ENCODE measurements at places on chromosomes 5 and 9.

- no peak for DNase-seq
Observed at GRCh38 chr5:2492476-2492875, 259.0 kb downstream of the IRX2 start.

GRCh38 chr9:124675261-124676158 lies 95.6 kb downstream of the NR6A1 start:
- DNase-seq, result no peak

DNA sequence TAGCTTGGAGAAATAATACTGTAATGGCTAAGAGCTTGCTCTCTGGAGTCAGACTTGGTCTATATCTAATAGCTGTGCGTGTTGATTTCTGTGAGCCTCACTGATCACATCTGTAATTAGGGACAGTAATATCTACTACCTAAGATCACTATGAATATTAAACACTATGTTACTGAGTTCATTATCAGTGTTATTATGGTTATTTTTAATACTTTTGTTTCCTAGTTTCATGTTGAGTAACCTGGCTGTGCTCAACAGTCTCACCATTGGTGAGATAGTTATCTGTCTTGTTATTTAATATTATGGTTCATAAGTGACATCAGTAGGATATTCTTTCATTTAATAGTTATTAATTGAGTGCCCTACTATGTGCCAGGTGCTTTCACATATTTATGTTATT lies 22.4 kb upstream of the CAVIN4 start:
- no peak for DNase-seq

DNA sequence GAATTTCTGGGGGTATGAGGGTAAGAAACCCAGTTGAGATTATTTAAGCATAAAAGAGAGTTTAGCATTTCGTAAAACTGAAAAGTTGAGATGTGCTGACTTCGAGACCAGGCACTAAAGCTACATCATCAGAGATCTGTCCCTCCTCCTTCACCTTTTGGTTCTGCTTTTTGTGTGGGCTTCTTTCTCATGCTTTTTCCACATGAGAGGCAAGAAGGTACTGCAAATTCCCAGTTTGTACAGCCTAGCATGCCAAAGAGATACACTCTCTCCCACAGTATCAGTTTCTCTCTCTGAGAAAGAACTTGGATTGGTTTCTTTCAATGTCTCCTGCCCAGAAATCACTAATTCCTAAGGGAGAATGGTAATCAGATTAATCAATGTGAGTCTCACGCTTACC lies 584.7 kb downstream of the SEMA5A start:
- no peak for DNase-seq

DNA sequence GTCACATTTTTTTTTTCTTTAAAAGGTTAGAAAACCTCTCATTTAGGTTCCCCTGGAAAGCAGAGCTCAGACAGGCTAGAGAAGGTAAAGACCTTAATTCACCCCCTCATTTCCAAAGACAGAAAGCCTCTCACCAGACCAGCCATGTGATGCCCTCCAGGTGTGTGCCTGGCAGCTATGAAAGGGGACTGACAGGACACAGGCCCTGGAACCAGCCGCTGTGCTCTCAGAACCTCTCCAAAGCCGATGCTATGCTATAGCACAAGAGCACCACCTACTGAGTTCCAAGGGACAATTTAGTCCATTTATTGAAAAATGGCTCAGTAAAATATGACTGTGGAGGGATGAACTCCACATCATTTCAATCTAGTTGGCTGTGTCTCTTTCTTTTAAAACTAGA lies 48.8 kb downstream of the FANCC start:
- DNase-seq, result peak; percentile 35

GRCh38 chr5:52909192-52909591 lies 80.0 kb upstream of the ITGA2 start:
- peak; percentile 33 for DNase-seq

Data from iris pigment epithelial cell (primary cell).